ENCODE measurements at places on chromosomes 3 and 15.

- no peak for DNase-seq
These were observed 4.0 kb downstream of the NPTN start for GRCh38 chr15:73628976-73629797.

DNA sequence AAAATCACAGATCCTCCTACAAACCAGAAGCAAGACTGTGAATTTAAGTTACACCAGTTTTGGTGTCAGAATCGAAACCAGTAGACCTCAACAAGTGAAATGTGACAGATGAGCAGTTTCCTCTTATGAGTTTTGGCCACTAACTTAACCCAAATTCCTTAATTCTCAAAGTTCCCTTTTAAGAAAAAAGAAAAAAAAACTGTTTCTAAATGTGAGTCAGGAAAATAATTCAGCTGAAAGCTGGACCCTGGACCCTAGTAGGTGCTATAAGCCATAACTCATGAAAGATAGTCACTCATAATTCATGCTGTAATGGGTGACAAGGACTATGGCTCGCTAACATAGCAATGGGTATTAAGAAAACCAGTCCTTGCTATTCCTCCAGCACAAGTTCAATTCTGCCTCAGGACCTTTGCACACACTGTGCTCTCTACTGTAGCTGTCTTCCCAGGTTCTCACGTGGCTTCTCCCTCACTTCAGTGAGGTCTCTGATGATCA is 9.0 kb upstream of the THRB start:
- no peak for DNase-seq

DNA sequence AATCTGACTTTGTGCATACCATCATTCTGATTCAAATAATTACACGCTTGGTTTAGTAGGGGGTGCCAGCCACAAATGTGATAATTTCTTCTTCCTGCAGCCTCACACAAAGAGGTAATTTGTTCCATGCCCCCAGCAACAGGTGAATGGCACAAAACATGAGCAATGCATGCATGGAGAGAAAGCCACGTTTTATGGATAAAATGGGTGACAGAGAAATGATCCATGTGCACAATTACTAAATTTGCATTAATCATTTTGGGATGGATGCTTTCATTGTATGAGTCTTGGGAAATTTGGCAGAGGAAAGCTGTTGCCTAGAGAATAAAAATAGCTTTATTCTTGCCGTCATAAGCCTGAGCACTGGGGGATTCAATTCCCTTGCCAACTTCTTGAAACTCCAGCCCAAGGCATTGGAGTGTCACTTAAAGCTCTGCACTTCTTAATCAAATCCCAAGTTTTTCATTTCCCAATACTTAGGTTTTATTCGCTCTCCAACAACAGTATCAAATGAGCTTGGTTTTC is 411.6 kb downstream of the GBE1 start:
- no peak for DNase-seq

DNA sequence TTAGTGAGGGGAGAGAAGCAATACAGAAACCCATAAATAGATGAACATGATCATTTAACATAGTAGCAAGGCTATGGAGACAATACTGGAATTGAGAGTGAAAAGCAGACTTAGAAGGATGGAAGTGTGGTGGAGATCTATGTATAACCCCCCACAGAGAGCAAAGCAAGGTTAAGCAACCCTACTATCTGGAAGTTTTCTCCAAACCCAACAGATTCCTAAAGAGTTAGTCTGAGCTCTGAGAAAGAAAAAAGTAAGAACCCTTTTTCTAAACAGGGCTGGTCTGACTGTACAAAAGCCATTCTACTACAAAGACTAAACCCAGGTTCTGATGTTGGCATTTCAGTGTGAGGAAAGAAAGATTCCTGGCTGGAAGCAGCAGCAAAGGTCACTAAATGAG is 153.2 kb downstream of the WNT5A start:
- DNase-seq: no peak

GRCh38 chr3:33883951-33884561 is 85.6 kb downstream of the PDCD6IP start:
- no peak for DNase-seq

DNA sequence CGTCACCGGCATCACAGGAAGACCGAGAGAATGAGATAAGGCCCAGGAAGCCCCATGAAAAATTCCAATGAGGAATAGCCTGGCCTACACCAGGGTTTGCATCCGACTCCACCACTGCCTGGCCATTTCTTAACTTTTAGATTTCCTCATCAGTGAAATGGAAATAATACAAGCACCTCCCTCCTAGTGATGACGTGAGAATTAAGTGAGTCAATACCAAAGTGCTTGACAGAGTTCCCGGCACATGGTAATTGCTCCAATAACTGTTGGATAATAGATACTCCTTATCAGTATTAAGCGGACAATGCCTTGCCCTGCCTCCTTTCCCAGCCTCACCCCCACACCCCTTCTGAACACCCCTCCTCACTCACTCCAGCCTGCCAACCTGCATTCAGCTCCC is 105.4 kb downstream of the TLE3 start:
- DNase-seq: no peak

DNA sequence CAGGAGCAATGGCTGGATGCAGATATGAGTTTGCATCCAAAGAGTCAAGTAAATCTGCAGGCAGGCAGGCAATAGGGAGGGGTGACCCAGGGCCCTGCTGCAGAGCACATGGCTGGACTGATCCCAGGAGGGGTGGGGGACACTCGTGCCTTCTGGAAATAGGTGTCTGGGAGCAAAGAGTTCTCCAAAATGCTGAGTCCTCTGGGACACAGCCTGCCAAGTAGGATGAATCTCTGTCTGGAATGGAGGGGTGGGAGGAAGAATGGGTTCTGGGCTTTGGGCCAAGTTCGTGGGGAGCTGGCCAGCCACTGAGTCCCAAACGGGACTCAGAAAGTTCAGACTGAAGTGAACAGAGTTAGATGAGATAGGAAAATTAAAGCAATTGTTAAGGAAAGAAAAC is 214.5 kb downstream of the MTHFS start:
- no peak for DNase-seq

GRCh38 chr3:17846466-17846865 is 104.0 kb upstream of the TBC1D5 start:
- DNase-seq: no peak

DNA sequence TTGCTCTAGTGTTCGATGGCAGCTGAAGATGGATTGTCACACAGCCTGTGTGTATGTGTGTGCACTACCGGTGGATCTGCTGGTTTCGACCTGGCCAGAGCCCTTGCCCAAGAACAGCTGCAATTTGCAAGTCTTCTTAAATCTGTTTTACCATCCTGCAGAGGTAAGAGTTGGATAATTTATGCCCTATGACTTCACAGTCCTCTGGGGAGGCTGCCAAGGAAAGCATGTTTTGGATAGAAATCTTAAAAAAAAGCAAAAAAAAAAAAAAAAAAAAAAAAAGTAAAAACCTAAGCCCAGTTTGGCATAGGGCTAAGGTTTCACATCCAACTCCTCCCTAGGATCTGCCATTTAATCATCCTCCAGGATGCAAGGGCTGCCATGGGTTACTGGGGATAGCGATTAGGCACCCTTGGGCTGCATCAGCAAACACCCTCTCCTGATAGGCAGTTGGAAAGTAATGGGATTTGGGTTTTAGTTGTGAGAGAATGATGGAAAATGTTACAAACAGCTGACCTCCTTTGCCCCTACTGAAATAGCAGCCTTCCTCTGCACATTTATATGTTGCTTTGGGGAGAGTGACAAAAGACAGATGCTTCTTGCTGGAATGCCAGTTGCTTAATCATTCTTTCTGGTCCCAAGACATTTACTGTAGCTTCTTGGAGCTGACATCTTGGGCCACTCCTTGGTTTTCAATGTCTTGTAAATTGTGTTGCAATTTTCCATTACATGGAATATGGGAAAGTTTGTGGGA is 35.4 kb downstream of the CD200R1L start:
- no peak for DNase-seq

DNA sequence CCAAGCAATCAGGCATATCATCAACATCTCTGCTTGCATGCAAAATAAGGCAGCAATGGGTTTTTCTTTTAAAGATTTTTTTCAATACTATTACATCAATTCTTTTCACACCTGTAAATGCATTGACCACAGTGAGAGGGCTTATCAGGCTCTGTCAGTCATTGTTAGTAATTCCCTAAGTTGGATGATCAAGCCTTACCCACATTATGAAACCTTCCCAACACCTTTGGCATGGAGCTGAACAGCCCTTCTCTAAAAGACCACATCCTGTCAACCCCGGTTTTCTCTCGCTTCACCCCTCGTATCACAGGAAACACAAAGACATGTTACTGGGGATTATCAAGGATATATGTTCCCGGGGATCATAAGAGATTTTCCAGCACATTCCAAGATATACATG is 135.2 kb upstream of the SLC24A5 start:
- no peak for DNase-seq

GRCh38 chr15:22845289-22845900 is 6.9 kb downstream of the NIPA2 start:
- DNase-seq: no peak

DNA sequence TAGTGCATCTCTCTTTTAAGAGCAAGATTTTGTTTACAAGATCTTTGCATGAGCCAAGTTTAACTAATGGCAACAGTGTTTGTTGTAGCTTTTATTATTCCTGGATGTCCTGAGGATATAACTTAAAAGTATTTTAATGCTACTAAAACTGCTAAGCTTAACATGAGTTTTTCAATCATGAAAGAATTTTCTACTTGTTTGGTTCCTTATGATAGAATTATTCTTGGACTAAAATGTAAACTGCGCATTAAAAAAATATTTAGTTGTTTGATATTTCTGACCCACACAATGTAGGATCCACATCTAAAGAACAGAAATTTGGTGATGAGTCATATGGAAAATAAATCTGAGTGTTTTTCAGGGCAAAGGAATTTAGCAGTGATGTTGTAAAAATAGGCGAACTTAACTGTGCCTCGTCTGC is 70.8 kb downstream of the RAP2B start:
- no peak for DNase-seq

DNA sequence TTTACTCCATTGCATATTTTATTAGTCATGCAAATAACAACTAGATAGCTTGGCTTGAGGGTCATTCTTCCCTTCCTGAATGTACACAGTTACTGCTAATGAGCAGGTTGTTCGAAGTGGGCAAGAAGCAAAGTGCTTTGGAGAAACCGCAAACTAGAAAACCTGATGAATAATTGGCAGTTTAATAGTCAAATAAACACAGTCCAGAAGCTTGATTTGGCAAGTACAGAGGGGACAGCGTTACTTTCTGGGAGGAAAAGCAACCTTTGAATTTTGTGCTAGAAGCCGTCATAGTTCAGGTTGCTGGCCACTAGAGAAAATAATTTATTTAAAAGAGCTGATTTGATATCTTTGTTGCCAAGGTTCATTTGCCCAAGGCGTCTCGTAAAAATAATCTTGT is 94.9 kb downstream of the MFSD1 start:
- no peak for DNase-seq

GRCh38 chr3:64578797-64579196 is 109.0 kb downstream of the ADAMTS9 start:
- DNase-seq: no peak

- DNase-seq: no peak
These were observed 63.3 kb downstream of the LEO1 start for GRCh38 chr15:51908316-51908715.

DNA sequence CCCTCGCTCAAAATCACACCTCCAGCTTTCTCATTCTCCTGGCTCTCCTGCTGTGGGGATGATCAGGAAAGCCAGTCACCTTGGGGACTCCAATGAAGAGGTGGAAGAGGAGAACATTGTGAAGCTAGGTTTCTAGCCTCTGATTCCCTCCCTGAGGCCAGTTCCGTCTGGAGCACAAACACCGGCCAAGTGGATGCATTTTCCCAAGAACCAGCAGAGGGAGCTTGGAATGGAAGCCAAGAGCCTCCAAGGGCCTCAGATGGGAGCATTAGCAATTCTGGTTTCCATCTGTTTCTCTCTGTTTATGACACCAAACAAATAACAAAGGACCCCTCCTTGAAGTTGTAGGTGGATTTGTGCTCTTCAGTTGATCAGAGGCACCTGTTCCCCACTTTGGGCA is 40.6 kb upstream of the NMNAT3 start:
- DNase-seq: no peak

- no peak for DNase-seq
These were observed 459.4 kb upstream of the TGFBR2 start for GRCh38 chr3:30146978-30147377.

GRCh38 chr3:64859625-64860535 is 172.1 kb upstream of the ADAMTS9 start:
- no peak for DNase-seq

- DNase-seq: no peak
These were observed 7.6 kb downstream of the BAHD1 start for GRCh38 chr15:40448354-40448753.

- DNase-seq: no peak
These were observed 334.5 kb upstream of the FRG2C start for GRCh38 chr3:75329476-75330097.

- DNase-seq: no peak
These were observed 6.7 kb downstream of the CCDC9B start for GRCh38 chr15:40333922-40334492.

GRCh38 chr3:46701181-46701939 is at the start of gene TMIE:
Gene TMIE, plus strand, starts transcription at chr3:46701392. Its CDS starts 96 bp downstream, at chr3:46701488.
- DNase-seq: no peak

DNA sequence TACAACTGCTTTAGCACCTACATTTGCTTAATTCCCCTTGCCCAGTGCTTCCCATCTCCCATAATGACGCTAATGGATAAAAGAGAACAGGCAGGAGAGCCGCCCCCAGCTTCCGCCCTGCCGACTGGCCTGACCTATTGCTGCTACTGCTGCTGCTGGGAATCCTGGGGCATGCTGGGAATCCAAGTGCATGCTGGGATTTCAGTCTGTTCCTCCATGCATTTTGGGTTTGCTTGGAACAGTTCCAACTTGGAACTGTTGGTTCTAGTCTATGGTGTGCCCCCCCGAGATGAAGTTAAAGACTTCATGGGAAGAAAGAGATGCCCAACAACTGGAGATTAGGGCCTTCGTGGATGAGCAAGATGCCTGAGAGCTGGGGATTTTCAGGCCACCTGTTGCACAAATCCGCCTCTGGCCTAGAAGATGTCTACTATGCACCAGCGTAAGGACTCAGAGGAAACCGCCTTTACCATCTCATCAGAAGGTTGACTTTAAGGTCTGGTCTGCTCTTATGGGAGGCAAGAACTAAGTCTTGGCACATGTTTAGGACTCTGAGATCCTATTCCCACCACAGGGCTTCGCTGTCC is 29.0 kb downstream of the HAPLN3 start:
- no peak for DNase-seq

DNA sequence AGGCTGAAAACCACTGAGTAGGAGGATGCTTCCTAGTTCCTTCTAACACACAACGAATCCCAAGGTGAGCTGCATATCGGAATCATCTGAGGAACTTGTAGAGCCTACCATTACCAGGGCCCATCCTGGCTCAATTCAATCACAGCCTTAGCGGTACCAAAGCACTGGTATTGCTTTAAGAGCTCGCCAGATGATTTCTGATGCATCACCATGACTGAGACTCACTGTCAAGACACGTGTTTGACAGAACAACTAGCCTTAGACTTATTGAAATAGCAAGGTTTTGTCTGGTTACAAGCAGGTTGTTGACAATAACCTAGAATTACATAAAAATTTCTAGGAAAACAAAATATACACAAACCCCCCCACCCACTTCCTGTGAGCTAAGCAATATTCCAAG is 68.5 kb downstream of the CBLB start:
- no peak for DNase-seq

GRCh38 chr3:114428044-114428595 is 134.3 kb downstream of the TIGIT start:
- no peak for DNase-seq

All from hematopoietic multipotent progenitor cell treated with erythropoietin and hydrocortisone succinate and interleukin-3 and kit ligand, for 15 days (in vitro differentiated cells).